ENCODE measurements at places on chromosomes 6 and 20. TPM values are rescaled to one million over a fixed set of nuclear protein-coding genes. Genes with fewer than 3 reads are reported as not detected.

DNA sequence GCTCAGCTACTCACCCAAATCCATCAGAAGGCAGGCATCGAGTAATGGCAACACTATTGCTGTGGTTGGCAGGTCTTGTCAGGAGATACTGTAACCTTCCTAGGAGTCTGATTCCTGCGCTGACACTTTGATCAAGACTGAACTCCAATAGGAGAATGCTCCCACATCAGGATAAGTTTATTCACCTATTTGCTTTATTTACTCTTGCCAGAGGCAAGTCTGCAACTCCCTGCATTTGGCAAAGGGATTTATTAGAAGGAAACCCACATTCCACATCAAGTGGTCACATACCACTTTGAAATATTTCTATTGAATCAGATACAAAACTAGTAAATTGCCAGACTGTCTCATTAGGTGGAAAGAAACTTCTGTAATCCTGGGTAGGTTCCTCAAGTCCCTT, 43.5 kb downstream of the ZFAND3 start:
- ATAC-seq = no peak

- ATAC-seq = no peak
Observed at GRCh38 chr6:170160628-170161611, 130.0 kb downstream of the DLL1 start.

DNA sequence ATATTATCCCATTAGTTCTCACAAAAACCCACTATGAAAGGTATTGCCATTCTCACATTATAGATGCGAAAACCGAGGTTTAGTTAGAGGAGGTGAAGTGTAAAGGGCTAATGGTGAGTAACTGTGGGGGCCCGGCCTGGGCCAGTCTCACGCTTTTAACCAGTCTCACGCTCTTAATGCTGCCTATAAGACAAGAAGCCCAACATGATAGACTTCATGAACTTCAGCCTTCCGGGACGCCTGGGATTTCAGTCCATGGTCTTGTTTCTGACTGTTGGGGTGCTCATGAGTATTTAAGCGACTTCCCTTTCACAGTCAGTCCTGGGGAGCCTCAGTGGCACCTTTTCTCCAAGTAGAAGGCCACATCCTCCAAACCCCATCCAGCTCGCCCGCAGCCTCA, 31.7 kb downstream of the AGPAT4 start:
- no peak for ATAC-seq

GRCh38 chr20:35008411-35009342, 53.0 kb downstream of the MYH7B start:
- ATAC-seq = no peak

- peak; percentile 85 for ATAC-seq
Observed at GRCh38 chr20:53899351-53900167, 170.8 kb downstream of the BCAS1 start.

DNA sequence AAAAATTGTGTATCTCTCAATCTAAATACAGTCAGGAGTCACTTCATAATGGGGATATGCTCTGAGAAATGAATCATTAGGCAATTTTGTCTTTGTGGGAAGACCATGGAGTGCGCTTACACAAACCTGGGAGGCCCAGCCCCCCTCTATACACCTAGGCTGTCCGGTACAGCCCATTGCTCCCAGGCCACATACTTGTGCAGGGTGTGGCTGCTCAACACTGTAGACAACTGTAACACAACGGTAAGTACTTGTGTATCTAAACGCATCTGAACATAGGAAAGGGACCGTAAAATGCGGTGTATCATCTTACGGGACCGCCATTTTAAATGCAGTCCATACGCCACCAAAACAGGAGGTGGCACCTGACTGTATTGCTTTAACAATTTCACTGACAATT, 58.0 kb upstream of the FRMD1 start:
- no peak for ATAC-seq

DNA sequence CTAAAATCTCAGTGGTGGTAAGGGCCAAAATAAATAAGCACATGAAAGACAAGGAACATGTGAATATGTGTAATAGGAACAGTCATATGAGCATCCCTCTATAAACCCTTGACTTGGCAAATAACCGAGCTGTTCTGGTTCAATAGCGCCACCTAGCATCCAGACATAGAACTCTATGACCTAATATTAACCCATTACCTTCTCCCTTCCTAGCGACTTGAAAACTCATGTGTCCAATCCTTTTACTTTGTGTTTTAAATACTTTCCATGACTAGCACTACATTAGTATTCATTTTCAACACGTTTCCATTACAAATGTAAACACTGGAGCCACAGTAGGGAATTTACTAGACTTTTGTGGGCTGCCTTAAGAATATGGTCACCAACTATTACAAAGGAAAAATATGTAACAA, 279.7 kb downstream of the UST start:
- ATAC-seq = peak; percentile 33

DNA sequence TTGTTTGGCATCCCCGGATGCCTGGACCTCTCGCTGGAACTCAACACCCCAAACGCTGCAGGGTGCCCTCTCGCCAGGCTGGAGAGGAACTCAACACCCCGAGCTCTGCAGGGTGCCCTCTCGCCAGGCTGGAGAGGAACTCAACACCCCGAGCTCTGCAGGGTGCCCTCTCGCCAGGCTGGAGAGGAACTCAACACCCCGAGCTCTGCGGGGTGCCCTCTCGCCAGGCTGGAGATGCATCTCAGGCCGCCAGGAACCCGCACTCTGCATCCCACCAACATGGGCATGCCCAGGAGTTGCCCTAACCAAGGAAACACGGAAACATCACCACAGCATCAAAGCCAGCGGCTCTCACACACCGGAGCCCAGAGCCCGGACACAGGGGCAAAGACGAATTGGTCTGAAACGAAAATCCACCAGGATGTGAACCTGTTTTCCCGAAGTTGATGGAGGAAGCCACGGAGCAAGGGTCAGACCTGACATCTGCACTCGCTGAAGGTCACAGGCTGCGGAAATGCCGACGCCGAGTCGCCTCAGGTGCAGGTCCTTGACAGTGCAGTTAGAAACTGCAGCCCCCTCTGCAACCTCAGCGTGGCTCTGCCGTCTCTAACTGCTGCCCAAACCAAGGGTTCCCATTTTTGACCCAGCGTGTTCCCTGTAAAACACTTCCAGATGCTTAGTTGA, 37.5 kb downstream of the DLL1 start:
- no peak for ATAC-seq

DNA sequence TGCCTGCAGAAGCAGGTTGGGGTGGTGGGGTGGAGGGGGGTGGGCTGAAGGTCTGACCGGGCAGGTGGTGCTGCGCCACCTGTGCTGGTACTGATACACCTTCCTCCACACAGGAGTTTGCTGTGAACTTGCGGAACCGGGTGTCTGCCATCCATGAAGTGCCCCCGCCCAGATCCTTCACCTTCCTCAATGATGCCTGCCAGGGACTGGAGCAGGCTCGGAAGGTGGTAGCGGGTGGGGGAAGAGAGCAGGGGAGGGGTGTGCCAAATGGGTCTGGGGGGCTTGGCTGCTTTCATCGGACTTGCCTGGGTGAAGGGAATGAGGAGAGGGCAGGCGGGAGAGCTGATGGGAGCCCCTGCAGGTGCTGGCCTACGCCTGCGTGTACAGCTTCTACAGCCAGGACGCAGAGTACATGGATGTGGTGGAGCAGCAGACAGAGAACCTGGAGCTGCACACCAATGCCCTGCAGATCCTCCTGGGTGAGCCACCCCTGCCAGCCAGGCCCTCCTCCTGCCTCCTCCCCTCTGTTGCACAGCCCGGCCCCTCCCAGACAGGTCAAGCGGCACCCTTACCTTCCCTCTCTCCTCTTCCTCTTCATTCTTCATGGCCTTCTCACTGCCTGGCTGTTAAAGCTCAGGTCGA, 6.7 kb downstream of the DNPH1 start:
- no peak for ATAC-seq

GRCh38 chr20:40743141-40743775, 54.2 kb upstream of the MAFB start:
- ATAC-seq = no peak

DNA sequence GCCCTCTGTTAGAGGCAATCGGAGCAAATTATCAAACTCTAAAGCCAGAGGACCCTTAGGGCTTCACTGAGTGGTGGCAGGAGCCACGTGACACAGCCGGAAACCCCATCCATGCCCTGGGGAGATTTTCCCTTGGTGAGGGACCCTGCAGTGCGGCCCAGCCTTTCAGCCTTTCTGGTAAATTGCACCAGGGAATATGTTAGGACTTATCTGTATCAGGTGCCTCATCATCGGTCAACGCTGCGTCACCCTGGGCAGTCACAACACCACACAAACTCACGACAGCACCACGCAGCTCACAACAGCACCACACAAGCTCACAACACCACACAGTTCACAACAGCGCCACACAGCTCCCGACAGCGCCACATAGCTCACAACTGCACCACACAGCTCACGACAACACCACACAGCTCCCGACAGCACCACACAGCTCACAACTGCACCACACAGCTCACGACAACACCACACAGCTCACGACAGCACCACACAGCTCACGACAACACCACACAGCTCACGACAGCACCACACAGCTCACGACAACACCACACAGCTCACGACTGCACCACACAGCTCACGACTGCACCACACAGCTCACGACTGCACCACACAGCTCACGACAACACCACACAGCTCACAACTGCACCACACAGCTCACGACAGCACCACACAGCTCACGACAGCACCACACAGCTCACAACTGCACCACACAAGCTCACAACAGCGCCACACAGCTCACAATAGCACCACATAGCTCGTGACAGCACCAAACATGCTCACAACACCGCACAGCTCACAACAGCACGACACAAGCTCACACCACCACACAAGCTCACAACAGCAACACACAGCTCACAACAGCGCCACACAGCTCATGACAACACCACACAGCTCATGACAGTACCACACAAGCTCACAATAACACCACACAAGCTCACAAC, 199.0 kb downstream of the DLL1 start:
- ATAC-seq = no peak

DNA sequence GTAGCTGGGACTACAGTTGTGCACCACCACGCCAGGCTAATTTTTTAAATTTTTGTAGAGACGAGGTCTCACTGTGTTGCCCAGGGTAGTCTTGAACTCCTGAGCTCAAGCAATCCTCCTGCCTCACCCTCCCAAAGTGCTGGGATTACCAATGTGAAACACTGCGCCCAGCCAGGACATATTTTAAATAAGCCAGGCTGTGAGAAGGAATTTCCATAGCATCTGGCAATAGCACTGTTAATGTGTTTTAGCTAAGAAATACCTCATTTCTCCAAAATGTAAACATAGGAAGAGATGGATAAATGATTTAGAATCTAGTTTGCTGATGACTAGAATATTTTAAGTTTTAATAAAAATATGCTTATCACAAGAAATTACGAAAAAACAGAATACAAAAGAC, 27.0 kb upstream of the SLA2 start:
- no peak for ATAC-seq

- ATAC-seq = no peak
Observed at GRCh38 chr6:119961450-119961849, 611.9 kb upstream of the MAN1A1 start.

- no peak for ATAC-seq
Observed at GRCh38 chr6:44045672-44046015, 81.6 kb downstream of the MRPL14 start.

- ATAC-seq = no peak
Observed at GRCh38 chr6:70119218-70119835, 183.6 kb downstream of the COL9A1 start.

GRCh38 chr6:40293460-40294185, 293.5 kb downstream of the LRFN2 start:
- ATAC-seq = no peak

GRCh38 chr6:16651871-16652270, 109.4 kb downstream of the ATXN1 start:
- peak; percentile 70 for ATAC-seq

ADGRF5 gene
- total RNA-seq = not detected

HLA-DQB2 gene
- 1.5 TPM for total RNA-seq

PSORS1C2 gene
- total RNA-seq = not detected

SIGLEC1 gene
- total RNA-seq = not detected

FAM209B gene
- total RNA-seq = 1.5 TPM

YTHDF1 gene
- total RNA-seq = 23.7 TPM

MOG gene
- not detected for total RNA-seq

OR2H1 gene
- total RNA-seq = not detected

Measured in activated T-helper 17 cell treated with anti-CD3 and anti-CD28 coated beads, Interleukin-2, amount 50 U/mL, for 72 hours (primary cell).